ENCODE measurements at places on chromosomes 5 and 9. TPM values are rescaled to one million over a fixed set of nuclear protein-coding genes. Genes with fewer than 3 reads are reported as not detected.

The PCDHGA4 gene
- 2.3 TPM for total RNA-seq

The SPINK6 gene
- total RNA-seq = not detected

The SPATA31C1 gene
- 0.15 TPM for total RNA-seq

The NUTM2G gene
- 0.57 TPM for total RNA-seq

The OLFM1 gene
- total RNA-seq = 36.8 TPM

The CDX1 gene
- 0.22 TPM for total RNA-seq

The SPATA31A3 gene
- 0.35 TPM for total RNA-seq

The TAF11L5 gene
- not detected for total RNA-seq

The KCNN2 gene
- 21.7 TPM for total RNA-seq

The DNAH5 gene
- total RNA-seq = 0.50 TPM

The FBXO4 gene
- 1.8 TPM for total RNA-seq

The HSPA9 gene
- total RNA-seq = 399 TPM

The ADRA1B gene
- not detected for total RNA-seq

The OLFML2A gene
- 5.8 TPM for total RNA-seq

The FOXD4L5 gene
- total RNA-seq = not detected

The TIFAB gene
- not detected for total RNA-seq

The SLC6A19 gene
- total RNA-seq = not detected

The SV2C gene
- total RNA-seq = 0.02 TPM

The CSNK1A1 gene
- total RNA-seq = 304 TPM

The NEUROG1 gene
- total RNA-seq = not detected

The FGF1 gene
- 4.6 TPM for total RNA-seq
